ENCODE measurements at places on chromosomes 6 and 20. TPM values are rescaled to one million over a fixed set of nuclear protein-coding genes. Genes with fewer than 3 reads are reported as not detected.

- no peak for DNase-seq
These were observed 293.2 kb downstream of the QKI start for GRCh38 chr6:163707387-163708355.

The STX11 gene
- 1.5 TPM for total RNA-seq

- DNase-seq: no peak
These were observed 21.8 kb upstream of the LY86 start for GRCh38 chr6:6566766-6567165.

The DNAH8 gene
- not detected for total RNA-seq

DNA sequence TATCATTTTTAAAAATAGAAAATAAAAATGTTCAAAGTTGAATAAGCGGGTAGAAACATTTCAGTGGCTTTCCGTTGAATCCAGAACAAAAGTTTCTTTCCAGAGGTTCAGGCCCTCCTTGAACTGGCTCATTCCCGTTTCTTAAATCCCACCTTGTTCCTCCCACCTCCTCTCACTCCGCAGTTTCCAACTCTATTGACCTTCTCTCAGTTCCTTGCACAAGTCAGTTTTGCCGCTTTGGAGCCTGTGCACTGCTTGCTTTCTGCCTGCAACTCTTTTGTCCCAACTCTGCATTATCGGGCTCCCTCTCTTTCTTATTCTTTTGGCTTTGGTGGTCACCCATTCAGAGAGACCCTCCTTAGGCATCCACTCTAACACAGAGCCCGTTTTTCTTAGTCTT is 99.9 kb upstream of the EDN1 start:
- DNase-seq: no peak

DNA sequence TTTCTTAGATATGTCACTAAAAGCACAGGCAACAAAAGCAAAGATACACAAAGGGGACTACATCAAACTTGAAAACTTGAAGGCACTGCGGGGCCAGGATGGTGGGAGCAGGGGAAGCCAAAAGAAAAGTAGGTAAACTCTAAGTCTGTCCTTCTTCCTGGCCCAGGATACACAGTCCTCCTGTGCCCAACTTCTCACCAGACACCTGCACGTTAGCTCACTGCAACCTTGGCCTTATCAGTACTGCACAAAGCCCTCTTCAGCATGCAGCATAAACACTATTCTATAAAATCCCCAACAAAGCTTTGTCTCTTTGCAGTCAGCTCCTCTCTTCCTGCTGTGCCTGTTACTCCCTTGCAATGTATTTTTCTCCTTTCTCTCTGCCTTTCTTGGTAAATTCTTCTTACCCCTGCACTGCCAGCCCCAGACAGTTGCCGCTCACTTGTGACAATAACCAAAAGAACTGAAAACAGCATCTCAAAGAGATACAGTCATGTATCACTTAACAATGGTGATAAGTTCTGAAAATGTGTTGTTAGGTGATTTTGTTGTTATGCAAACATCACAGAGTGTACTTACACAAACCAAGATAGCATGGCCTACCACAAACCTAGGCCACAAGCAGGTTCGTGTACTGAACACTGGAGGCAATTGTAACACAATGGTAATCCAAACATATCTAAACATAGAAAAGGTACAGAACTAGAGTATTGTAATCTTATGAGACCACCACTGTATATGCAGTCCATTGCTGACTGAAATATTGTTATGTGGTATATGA is 51.2 kb downstream of the NINL start:
- DNase-seq: no peak

GRCh38 chr20:35181731-35182130 is 9.9 kb downstream of the PROCR start:
- DNase-seq: no peak
